Frontal cortex (tissue), 4 donors: ENCODE measurements at places on chromosomes 5 and 9. TPM values are rescaled to one million over a fixed set of nuclear protein-coding genes. Genes with fewer than 3 reads are reported as not detected.
A peak's percentile ranks its signal among the peaks of the same experiment; 100 is the strongest.

The CDKN2A gene
- total RNA-seq: under 0.01 TPM

The LMBRD2 gene
- 77.9 TPM for total RNA-seq

The PHF24 gene
- total RNA-seq: 19.2 TPM

GRCh38 chr9:76289042-76289441, 105.2 kb downstream of the RFK start:
- DNase-seq: no peak

- no peak for DNase-seq
These were observed 1.2 kb downstream of the GLRX start for GRCh38 chr5:95821110-95822021.

- DNase-seq: peak; percentile 35
These were observed 43.8 kb downstream of the STOM start for GRCh38 chr9:121326130-121326838.

DNA sequence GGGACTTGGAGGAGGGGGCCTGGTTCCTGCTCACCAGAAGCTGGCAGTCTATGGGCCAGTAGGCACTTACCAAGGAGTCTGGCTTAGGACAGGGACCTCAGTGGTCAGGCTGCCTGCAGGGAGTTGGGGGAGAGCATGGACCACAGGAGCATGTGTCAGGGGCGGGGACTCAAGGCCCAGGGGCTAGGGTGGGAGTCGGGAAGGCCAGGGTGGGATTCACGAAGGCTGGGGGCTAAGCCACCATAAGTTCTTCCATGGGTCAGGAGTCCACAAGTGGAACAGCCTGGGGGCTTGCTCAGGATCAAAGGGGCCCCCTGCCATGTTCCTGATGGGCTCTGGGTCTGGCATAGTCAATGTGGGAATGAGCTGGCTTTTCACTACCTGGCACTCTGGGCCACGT, 11.5 kb upstream of the SLC25A48 start:
- DNase-seq: no peak
